ENCODE measurements at places on chromosomes 7 and 10.

DNA sequence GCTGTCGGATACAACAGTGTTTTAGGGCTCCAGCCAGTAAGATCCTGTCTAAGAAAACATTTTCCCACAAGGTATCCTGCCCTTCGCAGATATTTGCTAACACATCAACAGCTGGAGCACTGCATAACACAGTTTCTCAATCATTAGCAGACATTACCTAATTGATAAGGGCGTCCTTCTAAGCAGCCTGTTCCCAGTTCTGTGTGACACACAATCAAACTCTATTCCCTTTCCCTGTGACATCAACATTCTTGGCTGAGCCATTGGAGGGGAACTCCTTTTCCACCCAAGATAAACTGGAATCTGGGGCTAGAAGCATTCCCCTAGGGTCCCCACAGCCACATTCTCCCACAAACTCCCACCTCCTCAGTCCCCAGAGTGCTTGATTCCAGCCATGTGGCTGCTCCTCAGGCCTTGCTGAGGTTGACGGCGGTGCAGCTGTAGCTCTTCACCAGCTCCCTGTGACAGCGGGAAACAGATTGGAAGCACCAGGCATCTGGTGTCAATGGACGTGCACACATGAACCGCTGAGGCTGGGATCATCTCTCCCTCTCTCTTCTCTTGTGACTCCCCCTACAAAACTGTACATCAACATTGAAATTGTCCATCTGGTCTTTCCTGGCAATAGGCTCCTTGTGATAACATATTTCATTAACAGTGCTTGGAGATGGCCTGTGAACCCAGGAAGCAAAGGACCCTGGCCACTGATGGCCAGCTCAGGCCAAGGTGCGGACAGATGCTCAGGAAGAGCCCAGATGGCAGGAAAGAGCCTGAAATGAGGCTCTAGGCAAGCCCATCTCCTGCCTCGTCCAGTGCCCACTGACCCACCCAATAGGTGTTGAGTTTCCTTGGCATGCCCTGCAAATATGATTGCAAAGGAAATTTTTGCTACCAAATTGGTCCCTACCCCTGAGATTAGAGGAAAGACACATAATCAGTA, 131.1 kb upstream of the TBX20 start:
- peak; percentile 85 for DNase-seq

GRCh38 chr10:96596422-96597407, 9.9 kb upstream of the TM9SF3 start:
- no peak for DNase-seq

DNA sequence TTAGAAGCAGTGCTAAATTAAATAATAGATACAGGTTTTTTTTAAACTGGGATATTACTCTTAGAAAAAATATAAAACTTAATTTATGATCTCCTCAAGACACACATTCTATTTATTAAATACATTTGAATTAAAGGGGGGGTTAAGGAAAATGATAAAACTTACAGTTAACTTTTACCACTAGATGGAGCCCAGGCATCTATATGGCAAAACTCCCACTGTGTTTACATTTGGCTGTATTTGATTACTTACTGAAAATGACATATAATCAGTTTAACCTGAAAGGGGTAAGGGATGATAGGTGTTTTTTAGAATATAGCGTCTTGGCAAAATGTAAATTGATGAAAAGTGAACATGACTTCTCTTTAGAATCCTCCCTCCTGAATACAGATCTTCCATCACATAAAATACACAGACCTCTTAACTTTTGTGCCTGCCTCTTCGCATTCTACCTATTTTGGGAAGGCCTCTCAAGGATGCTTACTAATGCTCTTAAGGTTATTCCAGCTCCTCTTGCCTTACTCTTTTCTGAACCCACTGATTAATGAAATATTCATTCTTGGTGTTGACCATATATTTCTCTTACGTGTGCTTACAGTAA, 235.7 kb downstream of the AGMO start:
- no peak for DNase-seq

DNA sequence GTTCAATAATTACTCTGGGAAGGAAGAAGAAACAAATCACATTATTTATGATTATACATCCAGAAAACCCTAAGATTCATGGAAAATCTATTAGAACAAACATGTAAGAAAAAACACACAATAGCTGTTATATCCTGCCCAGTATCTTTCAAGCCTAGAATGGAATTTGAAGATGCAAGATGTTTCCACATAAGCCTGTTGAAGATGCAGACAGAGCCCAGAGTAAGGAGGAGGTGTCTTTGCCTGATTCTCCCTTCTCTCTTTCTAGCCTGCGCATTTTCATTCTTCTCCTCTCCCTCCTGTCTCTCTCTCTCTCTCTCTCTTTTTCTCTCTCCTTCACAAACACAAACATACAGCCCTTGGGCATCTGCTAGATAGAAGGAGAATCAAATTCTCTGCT, 170.1 kb upstream of the INHBA start:
- DNase-seq, result no peak

DNA sequence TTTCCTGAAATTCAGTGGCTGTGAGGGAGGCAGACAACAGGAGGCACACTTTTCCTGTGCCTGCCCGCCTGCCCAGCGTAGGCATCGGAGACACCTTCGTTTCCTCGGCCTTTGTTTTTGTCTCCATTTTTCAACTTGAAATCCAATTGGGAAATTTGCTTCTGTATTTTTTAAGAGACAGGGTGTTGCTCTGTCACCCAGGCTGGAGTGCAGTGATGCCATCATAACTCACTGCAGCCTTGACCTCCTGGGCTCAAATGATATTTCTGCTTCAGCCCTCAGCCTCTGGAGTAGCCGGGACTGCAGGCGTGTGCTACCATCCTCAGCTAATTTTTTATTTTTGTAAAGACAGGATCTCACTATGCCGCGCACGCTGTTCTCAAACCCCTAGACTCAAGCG, 116.8 kb downstream of the CYTH3 start:
- DNase-seq, result no peak

GRCh38 chr10:113060201-113061053, 110.4 kb downstream of the TCF7L2 start:
- DNase-seq, result peak; percentile 86

- no peak for DNase-seq
These were observed 328.7 kb downstream of the ARL4A start for GRCh38 chr7:13016036-13016581.

All from Right ventricle myocardium inferior (tissue), 1 donor.